ENCODE measurements at places on chromosomes 2 and 18.

DNA sequence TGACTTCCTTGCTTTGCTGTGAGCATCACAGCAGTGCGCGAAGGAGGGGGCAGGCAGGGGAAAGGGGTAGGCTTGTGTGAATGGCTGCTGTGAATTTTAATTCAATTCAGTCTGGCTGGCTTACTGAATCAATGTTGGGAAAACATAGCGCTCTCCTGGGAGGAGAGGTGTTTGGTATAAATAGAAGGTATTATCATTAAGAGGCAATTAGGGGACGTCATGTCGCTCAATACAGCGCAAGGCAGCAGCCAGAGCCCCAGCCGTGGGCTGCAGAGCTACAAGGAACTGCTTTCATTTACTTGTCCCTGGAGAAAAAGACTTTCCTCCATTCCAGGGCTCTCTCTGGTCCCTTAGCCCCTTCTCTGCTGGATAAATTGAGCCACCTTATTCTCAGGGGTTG lies 181.4 kb upstream of the MSH6 start:
- no peak for DNase-seq

DNA sequence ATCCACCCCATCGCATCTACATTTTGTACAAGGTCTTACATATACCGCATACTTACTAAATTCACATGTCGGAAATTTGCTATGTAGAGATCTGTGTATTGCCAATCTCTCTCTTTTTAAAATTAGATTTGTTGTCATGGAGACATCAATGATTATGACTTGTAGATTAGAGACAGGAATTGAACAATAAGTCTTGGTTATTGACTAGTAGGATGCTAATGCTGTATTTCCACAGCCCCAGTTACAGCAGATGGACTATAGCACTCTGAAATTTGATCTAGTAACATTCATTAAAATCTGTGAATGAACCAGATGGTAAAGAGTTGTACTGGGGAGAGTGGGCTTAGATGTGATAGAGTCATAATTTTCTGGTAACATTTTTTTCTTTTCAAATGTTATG lies 805.7 kb downstream of the SLC4A3 start:
- DNase-seq = no peak

- no peak for DNase-seq
These were observed 74.3 kb downstream of the TFCP2L1 start for GRCh38 chr2:121210691-121211090.

DNA sequence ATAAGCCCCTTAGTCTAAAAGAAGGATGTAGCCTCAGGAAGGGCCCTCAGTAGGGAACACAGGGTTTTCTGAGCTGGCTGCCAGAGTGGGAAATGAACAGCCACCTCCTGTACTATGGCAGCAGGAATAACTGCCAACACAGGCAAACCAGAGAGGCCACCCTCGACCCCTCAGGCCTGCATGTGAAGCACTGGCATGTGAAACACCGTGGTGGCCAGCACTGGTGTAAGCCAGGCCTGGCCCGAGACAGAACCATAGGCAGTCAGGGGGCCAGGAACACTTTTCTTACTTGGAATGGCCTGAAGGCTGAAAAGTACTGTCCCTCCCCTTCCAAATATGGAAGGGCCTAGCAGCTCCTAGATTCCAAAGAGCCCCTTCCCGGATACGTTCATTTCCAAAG lies 28.2 kb downstream of the SFXN5 start:
- DNase-seq = no peak

GRCh38 chr18:23502516-23503037 lies 734 bp upstream of the RMC1 start:
- DNase-seq = no peak

- no peak for DNase-seq
These were observed 45.8 kb downstream of the MBP start for GRCh38 chr18:77086656-77087392.

Data from germinal center (tissue), 1 donor.